Renal cortical epithelial cell (primary cell): ENCODE measurements at places on chromosomes 2 and 18. TPM values are rescaled to one million over a fixed set of nuclear protein-coding genes. Genes with fewer than 3 reads are reported as not detected.

SUCLG1 gene
- total RNA-seq, result 51.2 and 70.1 TPM in 2 replicates

MC5R gene
- not detected in 2 replicates for total RNA-seq

MYOM1 gene
- total RNA-seq, result 0.99 TPM in 1 of 2 replicates, not detected in the other

PLEKHH2 gene
- total RNA-seq, result 7.8 and 19.1 TPM in 2 replicates

TTC27 gene
- total RNA-seq, result 20.5 and 32.3 TPM in 2 replicates

THOC1 gene
- 41.5 and 46.7 TPM in 2 replicates for total RNA-seq

TET3 gene
- total RNA-seq, result 3.6 and 8.7 TPM in 2 replicates

- no peak for DNase-seq
Measured at GRCh38 chr2:17270894-17271293, 247.3 kb downstream of the RAD51AP2 start.

DNA sequence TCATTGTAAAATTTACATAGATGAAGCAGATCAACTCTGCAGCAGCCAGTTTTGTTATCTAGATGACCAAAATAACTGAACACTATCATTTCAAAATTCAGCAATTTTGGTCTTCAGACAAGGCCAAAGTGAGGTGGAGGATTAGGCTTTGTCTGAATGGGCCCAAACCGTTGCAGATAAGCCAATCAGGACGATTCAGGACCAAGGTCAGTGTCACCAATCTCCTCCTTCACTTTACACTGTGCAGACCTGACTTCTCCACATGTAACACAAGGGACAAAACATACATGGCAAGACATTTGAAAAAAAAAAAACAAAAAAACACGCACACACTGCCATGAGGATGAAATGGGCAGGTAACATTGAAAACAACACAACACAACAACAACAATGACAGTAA, 211.2 kb downstream of the NAPG start:
- no peak for DNase-seq

GRCh38 chr2:138536302-138536701, 34.7 kb downstream of the SPOPL start:
- peak; percentile 99 for DNase-seq

DNA sequence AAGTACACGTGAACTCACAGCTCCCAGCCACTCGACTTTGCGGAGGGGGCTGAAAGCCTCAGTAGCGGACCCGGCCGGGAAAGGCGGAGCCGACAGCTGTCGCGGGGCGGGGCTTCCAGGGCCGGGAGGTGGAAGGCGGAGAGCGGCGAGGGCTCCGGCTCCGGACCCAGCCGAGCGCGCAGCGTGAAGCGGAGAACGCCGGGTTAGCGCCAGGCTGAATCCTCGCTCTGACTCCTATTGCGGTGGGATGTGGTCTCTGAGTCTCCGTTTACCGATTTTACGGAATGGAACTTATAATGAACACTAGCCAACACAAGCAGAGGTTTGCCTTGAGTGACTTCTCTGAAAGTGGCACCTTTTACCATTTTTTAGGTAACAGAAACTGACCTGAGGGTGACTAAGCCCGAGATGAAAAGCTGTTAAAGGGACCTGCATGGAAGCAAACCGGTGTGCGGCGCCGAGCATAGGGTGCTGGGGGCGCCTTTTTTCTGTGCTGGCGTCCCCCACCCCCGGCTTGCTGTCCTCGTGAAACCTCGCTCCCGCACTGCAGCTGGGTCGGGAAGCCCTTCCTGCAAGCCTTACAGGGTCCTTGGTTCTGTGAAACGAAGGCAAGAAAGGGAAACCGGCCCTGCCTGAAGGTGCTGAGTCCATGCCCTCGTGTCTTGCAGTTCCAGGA, 72.9 kb downstream of the EN1 start:
- DNase-seq, result peak; percentile 1

- no peak for DNase-seq
Measured at GRCh38 chr18:11657554-11657953, 31.5 kb upstream of the GNAL start.

- no peak for DNase-seq
Measured at GRCh38 chr2:157439824-157440186, 4.1 kb downstream of the CYTIP start.

DNA sequence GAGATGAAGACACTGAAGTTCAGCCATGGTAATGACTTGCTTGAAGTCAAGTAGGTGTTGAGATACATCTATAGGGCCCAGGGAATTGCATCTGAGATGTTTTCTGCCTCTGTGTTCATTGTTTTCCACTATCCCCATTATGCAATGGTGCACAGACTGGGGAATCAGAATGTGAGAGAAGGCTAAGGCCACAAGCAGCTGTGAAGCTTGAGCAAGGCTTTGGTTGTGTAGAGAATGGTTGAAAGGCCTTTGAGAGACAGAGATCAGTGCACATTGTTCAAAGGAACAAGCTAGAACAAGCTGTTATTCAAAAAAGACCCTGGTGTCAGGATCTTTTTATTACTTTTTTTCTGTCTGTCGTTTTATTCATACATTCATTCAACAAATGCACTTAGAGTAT, 82.3 kb downstream of the MYO1B start:
- no peak for DNase-seq

GRCh38 chr2:223859070-223859469, 21.7 kb upstream of the AP1S3 start:
- DNase-seq, result no peak

GRCh38 chr2:188845692-188846091, 128.5 kb upstream of the COL3A1 start:
- no peak for DNase-seq

GRCh38 chr18:24590946-24591345, 130.5 kb downstream of the HRH4 start:
- DNase-seq, result no peak

DNA sequence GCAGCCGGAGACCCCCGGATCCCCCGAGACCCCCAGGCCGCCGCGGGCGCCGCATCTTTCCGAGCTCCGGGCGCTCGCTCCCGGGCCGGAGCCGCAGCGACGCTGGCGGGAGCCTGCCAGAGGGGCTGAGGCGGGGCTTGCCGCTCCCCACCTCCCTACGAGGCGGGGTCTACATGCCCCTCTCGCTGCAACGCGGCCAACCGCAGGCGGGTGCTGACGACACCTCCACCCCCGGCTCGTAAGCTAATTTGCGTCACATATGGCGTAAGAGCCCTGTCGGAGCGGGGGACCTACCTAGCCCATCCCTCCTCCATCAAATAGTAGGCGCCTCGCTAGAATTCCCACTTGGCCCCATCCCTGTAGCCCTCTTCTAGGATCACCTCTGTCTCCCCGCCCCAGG, at the start of gene PTPRN:
TSS of gene PTPRN (minus strand) at position 124 of the 400 bp plus-strand sequence. CDS start at position 55, 69 bp downstream.
- no peak for DNase-seq

- no peak for DNase-seq
Measured at GRCh38 chr2:62424899-62425298, 81.1 kb downstream of the TMEM17 start.

- peak; percentile 62 for DNase-seq
Measured at GRCh38 chr2:225022188-225022587, 20.1 kb downstream of the DOCK10 start.

DNA sequence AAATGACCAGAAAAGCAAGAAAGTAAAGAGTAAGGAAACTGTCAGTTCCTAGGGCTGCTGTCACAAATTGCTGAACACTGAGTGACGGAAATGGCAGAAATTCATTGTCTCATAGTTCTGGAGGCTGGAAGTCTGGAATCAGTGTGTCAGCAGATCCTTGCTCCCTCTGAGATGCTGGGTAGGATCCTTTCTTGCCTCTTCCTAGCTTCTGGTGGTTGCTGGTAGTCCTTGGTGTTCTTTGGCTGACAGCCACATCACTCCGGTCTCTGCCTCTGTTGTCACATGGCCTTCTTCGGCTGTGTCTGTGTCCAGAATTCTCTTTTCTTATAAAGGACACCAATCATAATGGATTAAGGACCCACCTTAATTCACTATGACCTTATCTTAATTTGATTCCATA, 21.9 kb downstream of the PLEKHB2 start:
- DNase-seq, result no peak

- DNase-seq, result no peak
Measured at GRCh38 chr2:153432381-153432780, 46.2 kb downstream of the RPRM start.
